ENCODE measurements at places on chromosomes 1 and 21.

- DNase-seq: no peak
These were observed 131.6 kb downstream of the GLUL start for GRCh38 chr1:182259968-182260367.

GRCh38 chr1:239566074-239566473, 179.7 kb downstream of the CHRM3 start:
- no peak for DNase-seq

DNA sequence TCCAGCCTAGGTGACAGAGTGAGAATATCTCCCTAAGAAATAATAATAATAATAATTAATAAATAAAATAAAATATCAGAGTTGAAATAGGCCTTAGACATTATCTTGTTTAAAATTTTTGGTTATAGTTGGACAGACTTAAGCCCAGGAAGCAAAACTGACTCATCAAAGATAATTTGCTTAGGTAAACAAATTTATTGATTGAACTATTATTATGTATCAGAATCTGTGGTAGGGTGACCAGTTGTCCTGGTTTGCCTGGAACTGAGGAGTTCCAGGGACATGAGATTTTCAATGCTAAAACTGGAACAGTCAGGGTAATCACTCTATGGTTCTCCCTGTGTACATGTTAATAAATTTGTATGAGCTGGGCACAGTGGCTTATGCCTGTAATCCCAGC, 47.8 kb upstream of the RNF11 start:
- no peak for DNase-seq

- no peak for DNase-seq
These were observed 32.4 kb downstream of the ZBTB17 start for GRCh38 chr1:15943328-15943991.

- DNase-seq: no peak
These were observed 357.2 kb downstream of the USP25 start for GRCh38 chr21:16086936-16087335.

DNA sequence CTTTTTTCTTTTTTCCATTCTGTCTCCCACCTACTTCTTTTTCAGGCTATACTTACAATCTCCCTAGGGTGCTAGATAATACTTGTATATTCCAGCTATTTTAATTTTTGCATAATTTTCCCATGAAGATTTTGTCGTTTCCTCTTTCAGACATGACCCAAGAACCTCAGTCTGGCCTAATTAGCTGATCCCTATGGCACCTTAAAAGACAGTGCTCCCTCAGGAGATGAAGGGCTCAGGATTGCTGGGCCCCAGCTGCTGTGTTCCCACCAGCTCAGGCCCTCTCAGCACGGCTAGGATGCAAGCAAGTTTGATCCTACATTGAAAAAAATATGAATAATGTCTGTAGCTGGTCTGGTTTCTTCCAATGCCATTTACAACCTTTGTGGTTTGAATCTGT, 55.0 kb upstream of the RGS5 start:
- no peak for DNase-seq

GRCh38 chr1:24481101-24481500, 21.5 kb upstream of the RCAN3 start:
- DNase-seq: no peak

DNA sequence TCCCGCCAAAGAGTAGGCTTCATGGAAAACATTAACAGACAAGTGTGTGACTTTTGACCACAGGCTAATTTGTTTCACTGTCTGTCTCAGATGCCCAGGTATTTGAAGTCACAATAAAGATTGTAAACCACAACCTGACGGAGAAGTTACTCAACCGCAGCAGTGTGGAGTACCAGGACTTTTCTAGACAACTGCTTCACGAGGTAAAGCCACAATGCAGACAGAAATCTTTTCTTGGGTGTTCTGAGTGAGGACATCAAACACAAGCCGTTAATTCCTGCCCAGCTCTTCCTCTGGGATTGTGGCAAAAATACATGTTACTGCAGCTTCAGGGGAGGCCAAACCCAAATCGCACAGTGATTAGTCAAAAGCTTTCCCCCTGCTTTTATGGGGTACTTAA, 31.0 kb downstream of the UMODL1 start:
- DNase-seq: no peak

DNA sequence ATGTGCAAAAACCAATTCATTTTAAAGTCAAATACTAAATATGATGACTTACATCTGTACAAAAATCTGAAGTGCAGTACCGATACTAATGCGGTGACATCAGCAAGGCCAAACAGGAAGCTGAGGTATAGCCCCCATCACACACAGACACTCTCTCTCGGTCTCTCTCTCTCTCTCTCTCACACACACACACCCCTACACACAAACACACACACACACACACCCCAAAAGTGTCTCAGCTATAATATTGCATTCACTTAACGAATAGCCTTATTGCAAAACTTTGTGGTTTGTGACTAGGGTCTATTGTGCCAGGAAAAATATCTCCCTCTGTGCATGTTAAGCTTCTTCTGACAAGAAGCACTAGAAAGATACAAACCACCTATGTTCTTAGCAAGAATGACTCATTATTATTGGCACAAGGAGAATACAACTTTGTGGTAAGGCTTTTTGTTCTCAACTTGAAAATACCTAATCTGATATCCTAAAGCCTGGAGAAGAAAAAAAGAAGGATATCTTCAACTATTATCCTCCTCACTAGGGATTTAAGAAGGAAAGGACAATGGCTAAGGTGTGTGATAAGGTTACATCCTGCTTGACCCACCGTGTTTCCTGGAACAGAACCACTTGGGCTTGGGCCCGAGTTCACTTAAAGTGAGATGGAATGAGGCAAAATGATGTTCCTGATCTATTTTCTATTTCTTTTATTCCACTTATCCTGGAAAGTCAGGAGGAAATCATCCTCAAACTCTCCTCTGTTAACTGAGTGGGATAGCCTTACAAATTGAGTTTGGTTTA, 107.1 kb downstream of the NIBAN1 start:
- DNase-seq: no peak

DNA sequence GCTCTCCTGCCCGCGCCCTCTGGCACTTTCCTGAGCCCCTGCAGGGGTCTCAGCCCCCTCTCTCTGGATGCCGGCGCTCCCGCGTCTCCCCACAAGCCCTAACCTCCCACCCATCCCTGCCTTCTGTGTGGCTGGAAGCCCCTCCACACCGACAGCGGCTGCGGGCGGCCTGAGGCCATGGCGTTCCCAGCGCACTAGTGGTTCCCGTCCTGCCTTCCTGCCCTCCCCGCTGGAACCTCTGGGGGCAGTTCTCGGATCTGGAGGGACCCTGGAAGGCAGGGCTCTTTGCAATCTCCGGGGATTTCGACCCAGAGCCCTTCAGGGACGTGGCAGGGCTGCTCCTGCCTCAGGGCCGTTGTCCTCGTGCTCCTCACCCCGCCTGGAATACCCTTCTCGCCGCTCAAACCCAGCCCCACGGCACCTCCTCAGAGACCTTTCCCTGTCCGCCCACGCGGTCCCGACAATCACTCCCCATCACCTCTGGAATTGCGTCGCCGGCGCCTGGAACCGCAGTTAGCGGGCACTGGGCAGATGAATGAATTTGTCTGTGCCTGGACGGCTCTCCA, 493 bp upstream of the ESPN start:
- DNase-seq: no peak

DNA sequence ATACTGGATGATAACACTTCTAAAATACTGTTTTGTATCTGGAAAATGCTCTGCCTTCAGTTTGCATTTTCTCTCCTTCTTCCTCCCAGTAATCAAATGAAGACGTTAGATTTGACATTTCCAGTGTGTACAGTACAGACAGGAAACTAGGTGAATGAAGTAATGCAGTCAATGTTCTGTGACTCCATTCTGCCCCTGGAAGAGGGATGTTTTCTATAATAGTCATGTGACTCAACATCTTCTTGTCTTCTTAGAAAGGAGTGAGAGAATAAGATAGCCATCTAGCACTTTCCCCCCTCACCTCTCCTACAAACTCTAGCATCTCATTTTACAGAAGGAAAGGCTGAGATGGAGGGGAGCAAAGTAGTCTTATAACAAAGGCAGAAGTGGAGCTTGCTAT, 77.6 kb downstream of the DDR2 start:
- DNase-seq: no peak
